ENCODE measurements at places on chromosomes 12 and 14.

DNA sequence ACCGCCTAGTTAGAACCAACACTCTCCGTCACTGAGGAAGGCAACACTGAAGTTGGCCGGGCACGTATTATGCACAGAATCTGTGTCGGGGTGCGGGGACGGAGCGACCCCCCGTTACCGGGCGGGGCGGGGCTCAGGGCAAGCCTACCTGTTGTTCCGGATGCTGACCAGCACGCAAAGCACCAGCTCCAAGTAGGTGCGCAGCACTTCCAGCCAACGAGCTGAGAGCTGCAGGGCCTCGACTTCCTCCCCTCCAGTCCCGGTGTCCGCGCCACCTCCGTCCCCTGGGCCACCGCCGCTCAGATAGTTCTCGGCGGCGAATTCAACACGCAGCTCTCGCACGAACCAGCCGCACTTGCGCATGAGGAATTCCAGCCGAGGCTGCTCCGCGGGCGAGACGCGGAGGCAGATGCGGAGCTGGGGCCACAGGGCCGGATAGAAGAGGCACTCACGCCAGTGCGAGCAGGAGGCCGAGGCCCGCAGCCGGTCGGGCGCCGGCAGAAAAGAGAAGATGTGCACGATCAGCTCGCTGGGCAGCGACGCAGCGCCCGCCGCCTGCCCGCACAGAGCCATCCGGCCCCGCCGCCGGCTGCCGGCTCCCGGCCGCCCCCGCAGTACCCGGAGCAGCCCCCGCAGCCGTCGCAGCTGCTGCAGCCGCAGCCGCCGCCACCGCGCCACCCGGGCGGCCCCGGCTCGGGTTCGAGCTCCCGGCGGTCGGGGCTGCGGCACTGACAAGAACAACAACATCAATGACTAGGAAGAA lies 636 bp downstream of the FBXO33 start:
- peak; percentile 69 for DNase-seq

GRCh38 chr12:81987371-81987770 lies 228.2 kb upstream of the PPFIA2 start:
- DNase-seq: no peak

DNA sequence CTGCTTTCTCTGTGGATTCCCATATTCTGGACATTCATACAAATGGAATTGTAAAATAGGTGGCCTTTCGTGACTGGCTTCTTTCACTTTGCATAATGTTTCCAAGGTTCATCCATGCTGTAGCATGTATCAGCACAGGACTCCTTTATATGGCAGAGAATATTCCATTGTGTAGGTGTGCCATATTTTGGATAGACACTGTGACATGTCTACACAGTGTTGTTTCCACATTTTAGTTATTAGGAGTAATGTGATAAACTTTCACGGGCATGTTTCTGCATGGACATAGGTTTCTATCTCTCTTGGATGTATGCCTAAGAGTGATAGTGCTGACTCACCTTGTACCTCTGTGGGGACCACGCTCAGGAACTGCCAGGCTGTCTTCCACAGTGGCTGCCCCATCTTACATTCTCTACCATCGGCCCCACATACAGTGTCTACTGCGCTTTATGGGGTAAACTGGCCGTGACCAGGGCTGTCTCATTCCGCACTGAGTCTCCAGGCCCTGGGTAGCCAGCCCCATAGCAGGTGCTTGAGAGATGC lies 7.1 kb upstream of the KRT84 start:
- DNase-seq: no peak

- DNase-seq: peak; percentile 43
Observed at GRCh38 chr12:10140001-10140400, 10.0 kb upstream of the CLEC7A start.

GRCh38 chr12:123034022-123034541 lies 53.6 kb downstream of the ARL6IP4 start:
- DNase-seq: no peak

All from mesothelial cell of epicardium (in vitro differentiated cells).